ENCODE measurements at places on chromosomes 6 and 20.

DNA sequence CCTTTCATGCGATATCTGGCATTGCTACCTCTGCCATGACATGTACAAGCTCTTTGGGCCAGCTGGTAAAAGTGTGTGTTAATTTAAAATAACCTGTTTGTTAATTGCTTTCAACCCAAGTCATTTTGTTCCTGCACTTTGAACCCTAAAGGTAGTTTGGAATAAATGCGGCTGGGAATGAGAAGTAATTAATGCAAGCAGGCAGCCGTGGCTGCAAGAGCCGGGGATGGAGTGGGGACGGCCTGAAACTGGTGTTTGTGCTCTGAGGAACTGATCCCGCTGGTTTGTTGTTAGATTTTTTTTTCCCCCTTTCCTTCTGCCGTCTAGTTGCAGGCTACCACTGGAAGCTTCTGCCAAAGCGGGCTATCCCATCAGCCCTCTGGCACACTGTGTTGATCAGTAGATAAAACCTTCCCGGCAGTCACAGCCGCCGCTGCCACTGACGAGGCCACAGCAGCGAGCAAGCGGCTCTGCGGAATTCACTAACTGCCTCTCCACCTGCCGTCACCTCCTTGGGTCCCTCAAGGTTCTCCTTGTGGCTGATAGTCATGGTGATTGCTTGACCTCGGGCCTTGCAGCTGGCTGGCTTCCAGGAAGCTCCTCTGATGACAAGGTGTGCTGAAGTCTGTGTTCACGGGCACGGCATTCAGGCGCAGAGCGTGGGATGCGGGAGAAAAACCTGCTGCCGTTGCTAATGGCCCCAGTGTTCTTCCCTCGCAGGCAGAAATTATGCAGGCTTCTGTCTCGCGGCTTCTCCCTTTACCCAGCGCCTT, 315.9 kb downstream of the TFAP2A start:
- peak; percentile 38 for DNase-seq

- DNase-seq: no peak
These were observed 114.4 kb downstream of the CEBPB start for GRCh38 chr20:50304923-50305635.

DNA sequence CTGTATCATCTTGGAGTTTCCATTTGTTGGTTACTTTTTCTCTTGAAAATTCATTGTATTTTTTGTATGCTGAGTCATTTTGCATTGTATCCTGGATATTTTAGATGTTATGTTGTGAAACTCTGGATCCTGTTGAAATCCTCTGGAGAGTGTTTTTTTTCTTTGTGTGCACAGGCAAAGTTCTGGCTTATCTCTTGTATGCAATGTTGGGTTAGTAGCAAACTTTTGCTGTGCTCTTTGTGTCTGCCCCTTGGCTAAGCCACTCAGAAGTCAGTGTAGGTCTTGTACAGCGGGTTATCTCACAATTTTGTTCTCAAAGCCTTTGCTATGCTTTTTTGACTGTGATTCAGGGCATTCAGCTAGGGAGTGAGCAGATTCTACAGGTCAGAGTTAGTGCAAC, 29.1 kb upstream of the LMBRD1 start:
- DNase-seq: no peak

DNA sequence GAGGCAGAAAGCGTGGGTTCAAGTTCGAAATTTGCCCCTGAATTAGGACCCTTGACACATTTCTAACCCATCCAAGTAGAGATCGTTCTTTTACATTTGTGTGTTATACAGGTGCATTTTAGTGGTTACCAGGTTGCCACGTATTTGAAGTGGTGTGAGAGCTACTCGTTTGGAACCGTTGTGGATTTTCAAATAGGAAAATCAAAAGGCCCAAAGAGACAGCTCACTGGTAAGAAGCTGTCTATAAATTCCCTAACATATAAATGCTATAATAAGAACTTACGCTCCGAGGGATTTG, 1.6 kb upstream of the REV3L start:
- no peak for DNase-seq

DNA sequence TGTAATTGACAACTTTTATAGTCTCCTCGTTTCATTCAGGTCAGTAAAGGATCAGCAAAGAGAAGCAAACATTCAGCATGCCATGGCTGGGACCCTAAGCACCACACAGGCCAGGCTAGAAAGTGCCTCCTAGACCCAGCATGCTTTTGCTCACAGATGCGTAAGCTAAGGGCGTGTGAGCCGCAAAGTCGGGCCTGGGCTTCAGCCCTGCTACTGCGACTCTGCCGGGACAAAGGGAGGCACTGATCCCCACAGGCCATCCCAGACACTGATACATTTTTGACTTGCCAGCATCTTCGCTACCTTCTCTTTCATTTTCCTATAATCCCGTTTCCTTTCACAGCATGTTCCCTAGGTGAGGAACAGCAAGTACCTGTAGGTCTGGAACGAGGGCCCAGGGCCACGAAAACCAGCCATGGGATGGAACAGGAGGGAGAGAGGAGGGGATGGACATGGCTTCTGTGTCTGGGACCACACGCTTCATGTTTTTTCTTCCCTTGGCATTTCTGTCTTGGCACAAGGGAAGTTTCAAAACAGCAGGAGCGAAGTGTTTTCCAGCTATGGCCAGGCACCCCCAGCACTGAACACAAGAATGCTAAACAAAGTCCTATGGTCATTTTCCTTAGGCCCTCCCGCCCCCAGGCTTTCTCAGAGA, 42.6 kb downstream of the IRF4 start:
- DNase-seq: no peak

DNA sequence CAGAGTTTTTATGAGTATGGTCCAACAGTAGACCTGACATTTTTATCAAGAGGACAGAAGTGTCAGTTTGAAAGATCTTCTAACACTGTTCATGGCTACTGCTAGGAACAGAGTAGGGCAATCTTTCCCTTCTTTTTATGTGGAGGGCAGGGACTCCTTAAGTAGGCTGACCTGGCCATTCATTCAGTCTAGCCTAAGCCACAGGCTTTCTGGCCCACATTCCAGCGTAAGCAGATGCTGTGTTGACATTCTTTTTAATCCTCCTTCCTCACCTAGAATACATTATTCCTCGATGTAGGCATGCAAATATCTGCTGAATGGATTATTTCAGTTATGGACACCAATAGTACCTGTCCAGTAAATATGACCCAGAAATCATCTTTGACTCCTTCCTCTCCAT, 188.3 kb downstream of the ATXN1 start:
- no peak for DNase-seq

DNA sequence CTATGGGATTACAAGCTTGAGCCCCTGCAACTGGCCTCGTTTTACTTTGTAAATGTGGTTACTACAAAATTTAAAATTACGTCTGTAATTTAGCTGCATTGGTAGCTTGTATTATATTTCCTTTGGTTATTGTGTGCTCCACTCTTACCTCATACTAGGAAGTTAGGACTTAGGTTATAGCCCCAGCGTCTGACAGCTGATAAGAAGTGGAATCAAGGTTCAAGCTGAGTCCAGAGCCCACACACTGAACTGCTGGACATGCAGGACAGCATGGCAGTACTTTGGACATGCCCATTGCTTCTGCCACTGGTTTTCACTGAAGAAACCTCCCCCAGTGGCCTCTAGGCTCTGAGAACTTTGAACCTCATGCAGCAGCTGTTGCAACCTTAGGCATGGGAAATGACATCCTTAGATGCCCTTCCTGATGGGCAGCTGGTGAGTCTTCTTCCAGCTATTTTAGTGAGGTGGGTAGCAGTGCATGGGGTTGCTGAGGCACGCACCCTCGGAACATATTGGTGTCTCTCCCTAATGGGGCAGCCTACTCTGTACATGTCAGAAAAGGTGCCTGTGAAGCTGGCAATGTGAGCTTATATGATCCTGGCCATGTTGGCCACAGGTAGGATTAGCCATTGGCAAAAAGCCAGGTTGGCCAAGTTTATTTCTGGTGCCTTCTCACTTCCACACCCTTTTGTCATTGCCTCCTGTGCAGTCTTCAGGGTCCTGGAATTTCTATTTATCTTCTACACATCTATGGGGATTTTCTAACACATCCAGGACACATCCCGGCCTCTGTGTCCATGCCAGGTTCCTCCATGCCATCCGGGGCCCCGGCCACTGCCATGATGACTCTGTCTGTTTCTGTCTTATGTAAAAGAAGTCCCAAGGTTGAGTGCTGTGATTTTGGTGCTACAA, 85.3 kb downstream of the CDS2 start:
- DNase-seq: no peak
